ENCODE measurements at places on chromosomes 3 and 15.

DNA sequence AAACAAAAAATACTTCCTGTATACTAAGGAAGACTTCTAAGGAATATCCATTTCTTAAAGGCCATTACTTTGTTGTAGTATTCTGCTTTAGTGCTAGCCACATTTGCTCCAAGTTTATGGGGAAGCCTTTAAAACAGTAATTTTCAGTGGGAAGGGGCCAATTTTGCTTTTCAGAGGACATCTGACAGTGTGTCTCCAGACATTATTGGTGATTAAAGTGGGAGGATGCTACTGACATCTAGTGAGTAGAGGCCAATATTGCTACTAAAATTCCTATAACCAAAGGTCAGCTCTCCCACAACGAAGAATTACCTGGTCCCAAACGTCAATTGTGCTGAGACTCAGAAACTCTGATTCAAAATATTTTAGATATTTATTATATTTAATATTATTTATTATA is 24.8 kb downstream of the SLC28A2 start:
- no peak for DNase-seq

- DNase-seq = no peak
Observed at GRCh38 chr3:151580591-151580990, 119.7 kb upstream of the IGSF10 start.

DNA sequence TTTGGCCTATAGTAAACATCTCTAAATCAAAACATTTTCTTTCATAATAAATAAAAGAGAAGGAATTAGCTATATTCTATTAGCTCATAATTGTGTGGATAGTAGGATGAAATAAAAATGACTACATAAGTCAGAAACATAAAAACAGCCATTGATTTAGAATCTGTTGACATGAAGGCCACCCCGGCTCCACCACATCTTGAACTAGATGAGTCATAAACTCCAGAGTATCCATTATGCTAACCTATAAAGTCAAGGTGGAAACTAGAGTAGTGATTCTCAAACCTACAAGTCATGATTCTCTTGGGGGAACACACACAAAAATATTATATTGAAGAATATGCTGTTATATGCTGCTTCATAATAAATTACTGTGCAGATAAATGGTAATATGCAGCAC is 831.0 kb downstream of the TUSC7 start:
- no peak for DNase-seq

- no peak for DNase-seq
Observed at GRCh38 chr3:186997061-186997460, 66.7 kb downstream of the ST6GAL1 start.

- DNase-seq = no peak
Observed at GRCh38 chr15:70281261-70281810, 183.6 kb upstream of the TLE3 start.

- no peak for DNase-seq
Observed at GRCh38 chr15:98207928-98208327, 247.4 kb downstream of the ARRDC4 start.
